DMS153 (cell line): ENCODE measurements at places on chromosomes 5 and 9.

GRCh38 chr9:26261503-26262330 lies 583.5 kb upstream of the TUSC1 start:
- DNase-seq, result no peak

DNA sequence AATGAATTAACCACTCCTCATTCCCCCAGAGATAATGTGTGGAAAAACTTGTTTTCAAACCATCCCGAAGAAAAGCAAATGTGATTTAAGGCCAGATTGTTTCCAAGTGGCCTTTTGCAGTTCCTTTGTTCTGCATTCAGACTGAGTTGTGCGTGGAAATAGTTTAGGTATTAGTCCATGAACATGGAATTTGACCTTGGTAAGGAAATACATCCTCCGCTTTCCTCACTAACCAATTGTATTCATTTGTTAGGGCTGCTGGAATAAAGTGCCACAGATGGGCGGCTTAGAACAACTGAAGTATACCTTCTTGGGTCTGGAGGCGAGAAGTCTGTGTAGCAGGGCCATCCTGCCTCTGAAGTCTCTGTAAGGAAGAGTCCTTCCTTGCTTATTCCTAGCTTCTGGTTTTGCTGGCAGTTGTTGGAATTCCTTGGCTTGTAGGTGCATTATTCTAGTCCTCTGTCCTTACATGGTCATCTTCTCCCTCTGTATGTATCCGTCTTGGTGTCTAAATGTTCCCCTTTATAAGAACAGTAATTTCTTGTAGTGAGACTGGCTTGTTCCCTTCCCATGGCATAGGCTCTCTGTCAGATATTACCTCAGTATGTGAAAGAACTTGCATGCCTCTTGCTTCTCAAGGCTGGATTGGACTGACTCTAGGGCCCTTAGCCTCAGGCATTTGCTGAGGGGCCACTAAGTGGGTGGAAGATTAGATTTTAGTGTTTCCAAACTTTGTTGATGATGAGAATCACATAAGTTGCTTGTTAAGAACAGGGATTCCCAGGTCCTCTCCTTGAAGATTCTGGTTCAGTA lies 53.9 kb downstream of the RAI14 start:
- DNase-seq, result no peak

- DNase-seq, result no peak
Observed at GRCh38 chr9:95666096-95666784, 149.5 kb upstream of the PTCH1 start.

- no peak for DNase-seq
Observed at GRCh38 chr9:131707733-131708157, 32.1 kb downstream of the RAPGEF1 start.

DNA sequence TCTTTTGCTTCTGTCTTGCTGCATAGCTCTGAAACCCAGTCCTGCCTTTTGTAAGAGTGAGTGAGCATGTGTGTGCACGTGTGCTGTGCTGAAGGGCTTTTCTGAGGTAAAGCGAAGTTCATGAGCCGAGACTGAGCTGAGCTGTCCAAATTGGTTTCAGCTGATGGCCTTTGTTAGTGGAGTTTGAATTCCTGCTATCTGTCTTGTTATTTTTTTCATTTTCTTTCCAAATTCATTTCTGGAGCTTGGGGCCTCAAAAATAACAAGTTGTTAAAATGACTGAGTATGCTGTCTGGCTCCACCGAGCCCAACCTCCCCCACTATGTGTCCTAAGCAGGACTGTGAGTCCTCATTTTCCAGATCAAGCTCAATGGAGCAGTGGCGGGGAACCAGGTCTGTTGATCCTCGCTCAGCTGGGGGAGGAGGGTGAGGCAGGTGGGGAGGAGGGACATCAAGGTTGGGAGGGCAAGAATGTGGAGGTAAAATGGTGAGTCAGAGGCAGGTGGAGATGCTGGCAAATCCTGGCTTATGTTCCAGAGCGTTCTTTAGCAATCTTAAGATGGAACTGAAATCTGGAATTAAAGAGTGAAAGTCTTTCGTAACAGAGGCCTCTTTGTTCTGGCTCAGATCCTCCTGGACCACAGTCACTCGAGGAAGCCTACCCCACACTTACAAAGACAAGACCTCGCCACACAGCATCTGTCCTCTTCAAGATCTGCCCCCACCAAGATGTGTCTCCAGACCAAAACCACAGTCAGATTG lies 63.9 kb downstream of the SREK1 start:
- DNase-seq, result no peak
